ENCODE measurements at places on chromosomes 1 and 21.
A peak's percentile ranks its signal among the peaks of the same experiment; 100 is the strongest.

- DNase-seq = no peak
Measured at GRCh38 chr1:12370333-12370975, 140.6 kb downstream of the VPS13D start.

DNA sequence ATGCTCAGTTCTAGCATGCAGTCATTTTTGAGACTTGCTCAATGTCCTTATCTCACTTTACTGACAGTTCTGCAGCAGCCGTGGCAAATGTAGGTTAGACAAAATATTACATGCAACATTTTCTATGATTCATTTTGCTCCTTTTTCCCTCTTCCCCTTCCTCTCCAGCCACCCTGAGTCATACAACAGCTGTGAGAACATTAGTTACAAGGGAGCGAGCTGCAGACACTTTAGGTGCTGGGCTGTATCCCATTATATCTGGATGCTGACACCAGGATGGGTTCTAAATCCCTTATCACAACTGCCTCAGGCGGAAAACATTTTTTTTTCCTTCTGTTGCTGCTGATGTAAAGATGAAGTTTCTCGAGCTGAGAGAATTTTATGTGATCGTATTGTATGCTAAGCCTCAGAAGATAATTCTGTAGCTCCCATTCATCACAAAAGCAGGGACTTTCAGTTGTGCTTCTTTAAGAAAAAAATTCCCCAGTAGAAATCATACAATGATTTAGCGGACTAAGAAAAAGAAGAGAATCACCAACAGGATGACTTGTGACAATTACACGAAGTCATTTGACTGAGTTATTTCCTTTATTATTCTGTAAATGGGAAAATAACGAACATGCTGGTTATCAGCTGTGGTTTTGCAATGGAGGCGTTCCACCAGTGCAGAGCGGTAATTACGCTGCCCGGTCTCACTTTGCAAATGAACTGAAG lies 345.0 kb downstream of the DISC1 start:
- no peak for DNase-seq

DNA sequence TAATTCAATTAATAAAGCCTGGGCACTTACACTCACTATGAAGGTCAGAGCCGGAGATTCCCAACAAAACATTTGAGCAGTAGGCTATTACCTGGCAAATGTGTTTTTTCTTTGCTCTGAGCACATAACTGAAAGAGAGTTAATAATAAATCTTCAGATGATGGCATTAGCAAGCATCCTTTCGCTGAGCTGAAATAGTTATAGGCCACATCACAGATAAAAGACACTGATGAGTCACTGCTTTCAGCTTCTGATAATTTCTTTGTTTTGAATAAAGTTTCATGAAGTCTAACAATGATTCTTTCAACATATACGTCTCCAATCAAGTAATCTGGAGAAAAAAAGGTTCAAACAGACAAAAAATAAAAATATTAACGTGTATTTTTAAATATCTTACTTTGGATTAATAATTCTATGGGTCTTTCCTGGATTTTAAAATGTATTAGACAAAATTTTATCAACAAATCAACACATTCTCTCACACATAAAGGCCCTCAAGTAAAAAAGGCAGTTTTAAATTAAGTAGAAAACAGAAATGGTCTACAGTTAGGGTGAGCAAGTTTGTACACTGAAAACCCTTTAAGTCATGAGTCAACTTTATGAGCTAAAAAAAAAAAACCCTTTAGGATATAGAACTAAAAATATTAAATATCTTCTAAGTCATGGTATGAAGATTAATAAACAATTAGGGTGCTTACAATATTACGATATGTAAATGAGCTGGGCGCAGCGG lies 33.1 kb downstream of the LTN1 start:
- DNase-seq = no peak

DNA sequence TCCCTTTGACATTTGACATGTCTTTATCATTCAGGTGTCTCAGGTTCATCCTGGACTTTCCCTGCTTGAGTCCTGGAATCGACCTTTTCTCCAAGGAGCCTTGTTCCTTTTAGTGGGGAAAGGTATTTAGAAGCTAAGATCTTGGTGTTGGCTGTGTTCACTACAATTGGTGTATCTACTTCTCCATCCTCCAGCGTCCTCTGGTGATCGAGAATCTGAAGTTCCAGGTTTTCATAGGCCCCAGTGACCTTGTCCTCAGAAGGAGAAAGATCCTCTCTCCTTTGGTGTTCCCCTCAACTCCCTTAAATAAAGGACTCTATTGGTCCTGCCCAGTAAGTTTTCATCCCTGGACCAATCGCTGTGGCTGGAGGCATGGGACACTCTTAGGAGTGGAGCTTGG lies 22.1 kb downstream of the MROH7 start:
- DNase-seq = no peak

DNA sequence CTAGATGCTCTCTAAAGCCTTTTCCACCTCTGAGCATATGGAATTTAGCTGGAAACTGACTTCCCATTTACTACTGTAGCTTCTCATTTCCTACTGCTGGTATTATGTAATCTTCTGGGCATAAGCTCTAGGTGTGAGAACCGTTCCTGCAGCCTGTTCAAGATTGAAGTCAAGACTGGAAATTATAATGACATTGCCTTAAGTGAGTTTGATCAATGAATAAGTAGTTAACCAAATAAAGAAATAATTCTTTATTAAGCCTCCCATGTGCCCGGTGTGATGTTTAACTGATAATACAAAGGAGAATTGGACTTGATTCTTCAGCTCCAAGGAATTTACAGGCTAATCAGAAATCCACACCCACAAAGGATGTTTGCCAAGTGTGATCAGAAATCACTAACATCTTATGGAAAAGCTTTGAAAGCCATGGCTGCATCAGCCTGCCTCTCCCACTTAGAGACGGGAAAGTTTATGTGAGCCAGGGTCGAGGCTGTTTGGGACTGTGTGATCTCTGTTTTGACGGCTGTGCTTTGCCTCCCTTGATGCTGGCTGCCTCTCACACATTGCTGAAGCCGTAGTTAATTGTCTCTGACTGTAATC lies 36.4 kb upstream of the PRELP start:
- DNase-seq = no peak

- no peak for DNase-seq
Measured at GRCh38 chr1:170133766-170134495, 11.8 kb upstream of the NTMT2 start.

- DNase-seq = no peak
Measured at GRCh38 chr1:230595181-230595580, 47.1 kb upstream of the COG2 start.

DNA sequence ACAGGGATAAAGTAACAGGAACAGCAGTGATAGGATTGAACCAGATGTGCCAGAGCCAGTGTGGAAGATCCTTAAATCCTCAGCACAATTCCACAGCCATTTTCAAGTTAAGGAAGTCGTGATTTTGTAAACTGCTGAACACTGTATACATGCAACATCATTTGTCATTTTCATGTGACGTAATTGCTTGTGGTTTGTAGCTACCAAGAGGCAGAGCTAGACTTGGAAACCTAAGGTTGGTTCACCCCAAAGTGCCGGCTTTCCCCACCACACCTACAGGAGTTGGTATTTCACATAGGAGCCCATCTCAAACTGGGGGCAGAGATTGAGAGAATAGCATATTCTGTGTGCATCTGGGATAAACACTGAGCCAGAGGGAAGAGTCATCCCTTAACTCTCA lies 113.9 kb downstream of the CAPN8 start:
- no peak for DNase-seq

GRCh38 chr1:203227371-203228083 lies 1.9 kb downstream of the CHIT1 start:
- no peak for DNase-seq

- no peak for DNase-seq
Measured at GRCh38 chr1:160806109-160806665, 10.2 kb downstream of the LY9 start.

DNA sequence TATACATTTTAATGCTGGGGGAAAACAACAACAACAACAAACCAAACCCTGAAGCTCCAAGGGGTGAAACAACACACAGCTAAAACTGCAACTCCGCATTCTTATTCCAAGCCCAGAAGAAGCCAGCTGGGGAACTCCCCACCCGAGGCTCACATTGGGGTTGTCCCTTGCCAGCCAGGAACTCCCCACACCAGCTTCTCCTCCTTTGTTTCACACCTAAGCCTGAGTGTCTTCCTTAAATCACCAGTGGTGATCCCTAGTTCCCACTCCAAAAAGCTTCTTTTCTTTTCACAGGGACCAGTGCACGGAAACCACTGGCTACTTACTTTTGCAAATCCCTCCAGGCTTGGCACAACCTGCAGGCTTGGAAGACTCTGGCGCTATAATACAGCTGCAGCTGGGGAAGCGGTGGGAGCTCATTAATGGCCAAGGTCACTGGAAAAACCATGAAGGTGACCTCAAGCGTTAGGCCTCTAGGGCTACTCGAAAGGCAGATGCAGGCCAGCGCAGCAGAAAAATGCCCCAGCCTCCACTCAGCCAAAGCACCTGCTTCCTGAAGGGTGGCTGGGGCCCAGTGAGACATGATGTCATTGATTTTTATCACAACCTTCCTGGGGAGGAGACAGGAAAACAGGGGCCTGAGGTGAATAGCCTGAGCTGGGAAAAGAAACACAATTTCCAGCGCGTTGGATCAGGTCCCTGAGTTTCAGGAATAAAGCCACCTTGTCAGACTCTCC lies 40.1 kb downstream of the TLR5 start:
- DNase-seq = no peak

- no peak for DNase-seq
Measured at GRCh38 chr1:200426196-200426595, 16.4 kb upstream of the ZNF281 start.

DNA sequence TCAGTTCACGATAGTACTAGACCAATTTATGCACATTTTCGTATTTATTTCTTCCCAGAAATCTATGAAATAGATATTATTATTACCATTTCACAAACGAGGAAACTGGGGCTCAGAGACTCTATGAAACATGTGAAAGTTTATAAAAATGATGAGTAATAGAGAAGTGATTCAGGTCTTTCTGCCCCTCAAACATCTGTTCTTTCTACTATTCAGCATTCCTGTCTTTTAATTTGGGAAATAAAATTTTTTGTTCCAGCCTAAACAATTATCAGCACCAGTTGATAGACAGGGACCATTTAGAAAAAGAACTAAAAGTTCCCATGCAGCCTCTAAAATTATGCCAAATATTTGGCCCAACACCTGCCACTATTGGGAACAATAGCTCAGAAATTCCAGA lies 585.1 kb downstream of the PTPRC start:
- DNase-seq = no peak

DNA sequence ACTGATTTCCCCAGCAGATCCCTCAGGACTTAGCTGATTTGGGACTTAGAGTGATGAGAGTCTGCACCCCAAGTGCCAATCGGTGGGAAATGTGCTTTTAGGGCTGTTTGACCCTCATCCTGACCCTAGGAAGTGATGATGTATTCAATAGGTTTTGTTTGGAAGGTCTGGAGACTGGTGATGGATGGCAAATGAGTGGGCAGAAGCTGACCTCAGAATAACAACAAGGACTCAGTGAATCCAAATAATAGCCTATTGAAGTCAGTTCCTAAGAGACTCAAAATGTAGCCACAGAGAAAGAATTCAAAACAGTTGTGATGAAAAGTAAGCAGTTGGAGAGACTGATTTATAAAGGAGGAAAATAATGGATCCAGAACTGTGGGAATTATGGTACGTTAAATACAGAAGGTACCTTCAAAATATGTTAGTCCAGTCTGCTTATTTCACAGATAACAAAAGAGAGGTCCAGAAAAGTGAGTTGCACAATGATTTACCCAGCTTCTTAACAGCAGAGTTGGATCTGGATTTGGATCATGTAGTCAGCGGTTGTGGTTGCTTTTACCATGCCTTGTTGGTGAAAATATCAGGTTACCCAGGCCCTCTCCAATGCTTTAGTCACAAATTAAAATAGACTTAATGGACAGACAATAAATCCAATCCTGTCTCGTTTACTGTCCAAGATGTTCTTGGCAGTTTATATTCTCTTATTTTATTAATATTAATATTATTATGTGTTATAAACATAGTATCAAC lies 123.0 kb upstream of the PTBP2 start:
- no peak for DNase-seq

- no peak for DNase-seq
Measured at GRCh38 chr1:241637604-241638003, 2.6 kb downstream of the CHML start.

DNA sequence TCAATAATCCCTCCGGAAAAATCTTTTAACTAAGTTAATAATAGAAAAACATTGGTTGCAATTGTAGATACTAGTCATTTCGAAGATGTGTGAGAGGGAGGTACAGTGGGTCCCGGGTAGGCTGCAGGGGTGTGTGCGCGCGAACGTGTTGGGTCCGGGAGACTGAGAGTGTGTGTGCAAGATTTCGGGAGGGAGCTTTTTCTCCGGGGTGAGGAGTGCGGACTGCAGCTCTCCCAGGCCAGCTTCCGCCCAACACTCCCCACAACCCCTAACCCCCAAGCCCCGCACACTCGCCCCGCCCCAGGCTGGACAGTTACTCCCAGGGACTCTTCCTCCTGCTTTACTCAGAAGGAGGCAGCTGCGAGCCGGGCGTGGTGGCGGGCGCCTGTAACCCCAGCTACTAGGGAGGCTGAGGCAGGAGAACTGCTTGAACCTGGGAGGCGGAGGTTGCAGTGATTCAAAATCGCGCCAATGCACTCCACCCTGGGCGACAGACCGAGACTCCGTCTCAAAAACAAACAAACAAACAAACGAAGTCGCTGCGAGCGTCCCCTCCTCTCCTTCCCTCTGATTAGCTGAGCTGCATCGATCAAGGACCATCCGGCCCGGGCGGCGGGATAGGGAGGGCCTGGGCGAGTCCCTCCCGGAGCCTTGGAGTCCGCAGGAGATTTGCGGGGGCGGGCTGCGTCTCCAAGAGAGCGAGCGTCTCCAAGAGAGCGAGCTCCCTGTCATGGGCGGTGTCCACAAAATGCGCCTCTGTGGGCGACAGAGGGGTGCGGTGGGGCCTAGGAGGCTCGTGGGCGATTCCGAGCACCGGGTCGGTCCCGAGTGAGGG lies 28.3 kb upstream of the PPM1J start:
- DNase-seq = no peak

GRCh38 chr1:3463013-3463385 lies 8.5 kb downstream of the ARHGEF16 start:
- no peak for DNase-seq

- DNase-seq = no peak
Measured at GRCh38 chr1:76247261-76247852, 172.8 kb downstream of the ST6GALNAC3 start.

DNA sequence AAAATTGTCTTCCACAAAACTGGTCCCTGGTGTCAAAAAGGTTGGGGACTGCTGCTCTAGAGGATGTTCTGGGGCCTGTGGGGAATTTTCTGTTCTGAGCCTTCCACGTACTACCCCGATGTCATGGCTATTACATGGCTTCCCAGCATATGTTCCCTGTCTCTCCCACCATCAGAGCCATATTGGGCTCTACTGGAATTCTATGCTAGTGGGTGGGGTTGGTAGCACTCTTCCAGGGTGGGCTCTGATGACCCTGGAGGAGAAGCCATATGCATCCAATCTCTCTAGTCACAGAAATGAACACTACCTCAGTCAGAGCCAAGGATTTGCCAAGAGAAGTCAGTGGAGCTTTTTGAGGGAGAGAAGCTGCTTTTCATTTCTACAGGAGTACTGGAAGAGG lies 47.9 kb downstream of the SRRM1 start:
- DNase-seq = no peak

DNA sequence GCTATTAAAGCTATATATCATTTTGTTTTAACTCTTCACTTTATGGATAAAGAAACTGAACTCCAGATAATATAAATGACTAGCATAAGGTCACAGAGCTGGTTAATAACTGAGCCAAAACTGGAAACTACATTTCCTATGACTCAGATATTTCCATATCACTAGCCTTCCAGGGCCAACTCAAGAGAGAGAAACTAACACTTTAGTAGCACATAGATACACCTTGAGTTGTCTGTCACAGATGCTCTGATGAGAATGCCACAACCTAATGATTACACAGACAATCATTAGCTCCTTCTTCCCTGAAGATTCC lies 40.7 kb downstream of the NME7 start:
- DNase-seq = peak; percentile 63
